ENCODE measurements at places on chromosomes 16 and 17.

- no peak for DNase-seq
These were observed 80.8 kb upstream of the RNU2-1 start for GRCh38 chr17:43314611-43315011.

GRCh38 chr16:73846356-73846755 is 450.3 kb upstream of the PSMD7 start:
- no peak for DNase-seq

DNA sequence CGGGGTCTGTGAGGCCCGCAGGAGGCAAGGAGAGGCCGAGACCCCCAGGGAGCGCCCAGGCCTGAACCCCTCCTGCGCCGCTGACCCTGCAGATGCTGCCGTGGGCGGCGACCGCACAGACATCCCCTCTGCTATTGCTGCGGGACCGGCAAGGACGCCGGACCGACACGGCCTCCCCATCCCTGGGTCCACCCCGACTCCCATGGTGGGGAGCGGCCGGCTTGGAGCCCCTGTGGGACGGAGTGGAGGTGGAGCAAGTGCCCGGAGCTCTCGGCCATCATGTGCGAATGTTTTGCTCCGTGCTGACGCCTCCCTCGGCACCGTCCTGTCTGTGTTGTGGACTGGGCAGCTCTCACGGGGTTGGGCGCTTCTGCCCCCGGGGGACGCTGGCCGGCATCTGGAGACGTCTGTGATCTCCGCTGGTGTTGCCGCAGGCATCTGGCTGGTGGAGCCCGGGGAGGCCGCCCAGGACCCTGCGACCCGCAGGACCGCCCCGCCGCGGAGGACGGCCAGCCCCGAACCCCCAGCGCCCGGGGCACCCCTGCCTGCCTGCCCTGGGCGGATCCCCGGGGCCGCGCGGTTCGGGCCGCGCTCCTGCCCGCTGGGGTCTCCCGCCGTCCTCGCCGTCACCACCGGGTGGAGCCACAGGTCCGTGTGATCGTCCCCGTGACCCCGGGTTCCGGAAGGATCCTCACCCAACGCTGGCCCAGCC is 12.8 kb upstream of the GNG13 start:
- DNase-seq = peak; percentile 20

GRCh38 chr16:1612320-1613111 is at the start of gene CRAMP1:
TSS of gene CRAMP1 (plus strand) at chr16:1612360. CDS start at chr16:1614640, 2,280 bp downstream.
- no peak for DNase-seq

DNA sequence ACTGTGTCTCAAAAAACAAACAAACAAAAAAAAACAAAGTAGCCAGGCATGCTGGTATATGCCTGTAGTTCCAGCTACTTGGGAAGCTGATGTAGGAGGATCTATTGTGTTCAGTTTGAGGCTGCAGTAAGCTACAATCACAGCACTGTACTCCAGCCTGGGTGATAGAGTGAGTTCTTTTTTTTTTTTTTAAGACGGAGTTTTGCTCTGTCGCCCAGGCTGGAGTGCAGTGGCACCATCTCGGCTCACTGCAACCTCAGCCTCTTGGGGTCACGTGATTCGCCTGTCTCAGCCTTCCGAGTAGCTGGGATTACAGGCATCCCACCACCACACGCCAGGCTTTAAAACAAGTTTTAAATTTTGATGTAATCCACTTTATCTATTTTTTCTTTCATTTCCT is 80.2 kb upstream of the STAC2 start:
- no peak for DNase-seq

- no peak for DNase-seq
These were observed 607.1 kb downstream of the KCNJ2 start for GRCh38 chr17:70776441-70776840.

DNA sequence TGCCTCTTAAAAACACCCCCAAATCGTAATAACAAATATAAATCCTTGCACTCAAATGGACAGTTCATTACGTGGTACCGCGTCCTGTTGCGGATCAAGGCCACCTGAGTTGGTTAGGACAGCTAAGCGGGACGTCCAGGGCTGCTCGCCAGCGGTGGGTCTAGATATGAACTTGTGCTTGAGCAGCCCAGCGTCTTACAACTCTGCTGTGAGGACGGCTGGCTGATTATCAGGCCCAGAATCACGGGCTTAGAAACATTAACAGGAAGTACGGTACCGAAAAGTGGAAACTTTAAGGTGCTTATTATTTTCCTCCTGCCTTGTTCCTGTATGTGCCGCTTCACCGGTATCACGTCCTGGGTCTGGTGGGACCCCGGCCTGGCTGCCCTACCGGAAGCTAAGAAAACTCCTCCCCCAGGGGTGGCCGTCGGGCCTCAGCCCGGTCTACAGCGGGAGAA is 832 bp upstream of the SRRM2 start:
- DNase-seq = no peak
